Thoracic aorta (tissue), 2 donors: ENCODE measurements at places on chromosomes 12 and 14. TPM values are rescaled to one million over a fixed set of nuclear protein-coding genes. Genes with fewer than 3 reads are reported as not detected.

DNA sequence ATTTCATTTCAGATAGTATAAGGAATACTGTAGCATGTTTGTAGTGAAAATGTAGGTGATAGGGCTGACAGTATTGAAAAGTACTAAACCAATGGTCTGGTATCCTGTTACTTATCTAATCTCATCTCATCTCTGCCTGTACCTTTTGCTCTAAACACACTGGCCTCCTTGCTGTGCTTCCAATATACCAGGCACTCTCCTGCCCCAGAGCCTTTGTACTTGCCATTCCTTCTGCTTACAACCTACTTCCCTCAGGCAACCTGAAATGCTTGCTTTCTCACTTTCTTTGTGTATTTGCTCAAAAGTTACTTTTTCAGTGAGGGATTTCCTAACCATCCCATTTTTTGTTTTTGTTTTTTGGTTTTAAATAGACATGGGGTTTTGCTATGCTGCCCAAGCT lies 101.9 kb downstream of the PAPLN start:
- no peak for DNase-seq

DNA sequence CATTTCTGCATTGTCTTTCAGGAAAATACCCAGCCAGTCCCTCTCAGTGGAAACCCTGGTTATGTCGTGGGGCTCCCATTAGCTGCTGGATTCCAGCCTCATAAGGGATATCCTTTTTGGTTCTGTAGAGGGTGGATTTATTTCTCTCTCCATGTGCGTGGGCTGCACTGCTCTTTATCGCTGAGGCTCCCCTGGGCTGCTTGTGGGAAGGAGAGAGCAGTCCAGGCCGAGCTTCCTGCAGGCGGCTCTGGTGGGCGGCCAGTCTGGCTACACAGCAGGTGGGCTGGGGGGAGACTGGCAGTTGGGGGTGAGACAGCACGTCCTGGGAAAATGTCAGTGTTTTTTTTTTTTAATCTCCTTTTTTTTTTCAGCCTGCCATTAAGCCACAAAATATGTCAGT lies 27.6 kb downstream of the TCTN1 start:
- no peak for DNase-seq

DNA sequence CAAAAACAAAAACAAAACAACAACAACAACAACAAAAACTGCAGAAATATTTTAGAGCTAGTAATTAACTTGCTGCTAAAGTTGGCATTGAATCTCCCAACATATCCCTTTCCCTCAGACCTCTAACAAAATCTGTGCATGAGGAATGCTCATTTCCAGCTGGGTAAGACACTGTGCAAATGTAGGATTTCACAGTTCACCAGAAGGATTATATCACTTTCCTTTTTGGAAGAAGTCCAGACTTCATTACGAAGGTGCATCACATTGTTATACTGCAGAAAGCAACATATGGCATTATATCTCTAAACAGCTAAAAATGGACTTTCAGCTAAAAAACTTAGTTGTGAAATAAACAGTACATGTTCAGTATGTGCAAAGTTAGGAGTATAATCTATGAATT lies 341.8 kb downstream of the FSCB start:
- no peak for DNase-seq

GRCh38 chr14:57392830-57393229 lies 2.4 kb downstream of the NAA30 start:
- no peak for DNase-seq

DNA sequence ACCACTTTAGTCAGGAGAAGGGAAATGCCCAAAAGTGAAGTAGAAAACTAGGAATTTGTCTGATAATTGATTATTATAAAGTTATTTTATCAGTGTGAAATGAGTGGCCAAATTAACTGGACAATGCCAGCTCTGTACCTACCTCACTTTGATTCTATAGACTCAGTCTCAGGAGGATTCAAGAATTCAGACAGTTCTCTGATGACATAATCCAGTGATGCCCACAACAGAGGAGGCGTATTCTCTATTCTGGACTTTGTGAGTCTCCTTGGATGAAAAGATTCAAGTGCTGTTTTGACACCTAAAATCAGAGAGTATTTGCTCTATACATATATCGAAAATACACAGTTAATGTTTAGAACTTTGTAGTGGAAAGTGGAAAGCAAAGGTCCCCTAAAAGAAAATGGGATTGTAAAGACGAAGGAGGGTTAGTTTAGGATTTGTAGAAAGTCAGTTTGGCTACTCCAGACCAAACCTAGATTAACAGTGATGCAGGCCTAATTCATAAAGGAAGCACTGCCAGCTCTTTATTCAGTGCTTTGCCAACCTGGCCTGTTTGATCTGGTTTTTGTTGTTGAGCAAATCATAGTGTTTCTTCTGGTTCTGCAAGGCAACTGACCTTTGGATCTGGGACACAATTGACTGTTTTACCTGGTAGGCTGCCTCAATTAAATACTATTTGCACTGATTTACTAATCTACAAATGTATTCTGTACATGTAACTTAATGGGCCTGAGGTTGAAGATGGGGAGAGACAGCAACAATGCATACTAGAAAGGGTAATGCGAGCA lies 67.4 kb downstream of the DAD1 start:
- no peak for DNase-seq

DNA sequence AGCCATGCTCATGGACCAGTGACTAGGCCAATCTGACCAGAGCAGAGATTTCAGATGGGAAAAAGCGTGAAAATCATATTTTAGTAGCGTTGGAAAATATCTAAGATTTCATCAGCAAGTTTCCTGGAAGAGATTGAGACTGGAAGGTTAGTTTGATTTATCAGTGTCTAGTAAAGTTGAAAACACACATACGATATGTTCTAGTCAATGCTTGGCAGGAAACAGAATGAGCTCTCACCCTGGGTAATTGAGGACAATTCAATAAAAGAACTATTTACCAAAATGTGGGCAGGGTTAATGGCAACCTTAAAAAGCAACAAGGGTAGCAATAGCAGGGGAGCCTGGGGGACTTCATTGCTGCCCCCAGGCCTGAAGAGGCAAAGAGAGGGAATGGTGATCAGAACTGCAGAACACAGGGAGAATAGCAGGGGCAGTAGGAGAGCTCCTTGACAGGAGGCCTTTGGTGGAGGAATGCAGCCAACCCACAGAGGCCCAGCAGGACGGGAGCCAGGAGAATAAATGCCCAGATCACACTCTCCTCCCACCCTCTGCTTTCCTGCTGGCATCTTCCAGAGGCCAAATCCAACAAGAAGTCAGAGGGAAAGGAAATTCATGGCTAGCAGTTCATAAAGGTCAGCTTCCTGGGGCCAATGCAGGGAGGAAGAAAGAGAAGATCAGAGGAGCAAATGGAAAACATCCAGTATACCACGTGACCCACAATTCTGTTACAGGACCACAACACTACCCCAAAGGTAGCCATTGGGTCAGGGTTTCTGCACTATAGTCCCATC lies 27.6 kb upstream of the LRP6 start:
- no peak for DNase-seq

DNA sequence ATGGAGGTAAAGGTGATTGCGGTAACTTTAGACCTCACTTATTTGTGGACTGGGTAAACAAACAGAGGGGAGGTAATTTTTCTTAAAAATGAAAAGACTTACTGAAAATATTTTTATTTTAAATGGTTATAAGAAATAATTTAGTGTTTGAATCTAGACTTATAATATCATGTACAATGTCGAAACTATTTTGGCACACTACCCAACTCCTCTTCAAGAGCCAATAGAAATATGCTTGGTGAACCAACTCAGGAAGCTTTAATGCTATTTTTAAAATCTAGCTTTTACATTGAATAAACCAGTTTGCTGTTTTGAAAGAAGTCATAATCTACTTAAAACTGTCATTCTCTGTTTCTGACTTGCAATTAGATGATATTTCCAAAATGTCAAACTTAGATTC lies 175.8 kb upstream of the NPAS3 start:
- DNase-seq = no peak

DNA sequence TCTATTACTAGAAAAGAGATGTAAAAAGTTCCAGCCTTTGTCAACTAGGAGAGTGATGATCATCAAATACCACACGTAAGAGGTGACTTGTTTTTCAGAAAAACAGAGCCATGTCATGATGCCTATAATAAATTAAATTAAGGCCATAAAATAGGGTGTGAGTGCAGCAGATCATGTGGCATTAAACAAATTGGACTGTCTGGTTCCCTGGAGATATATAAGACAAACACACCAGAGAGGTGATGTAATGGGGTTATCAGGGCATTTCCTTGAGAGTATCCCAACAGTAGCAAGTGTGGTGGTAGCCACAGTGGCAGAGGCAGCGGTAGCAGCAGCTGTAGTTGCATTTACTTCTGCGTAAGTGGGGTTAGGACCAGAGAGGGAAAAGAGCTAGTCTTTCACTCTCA lies 14.6 kb upstream of the GALNT6 start:
- DNase-seq = no peak

DNA sequence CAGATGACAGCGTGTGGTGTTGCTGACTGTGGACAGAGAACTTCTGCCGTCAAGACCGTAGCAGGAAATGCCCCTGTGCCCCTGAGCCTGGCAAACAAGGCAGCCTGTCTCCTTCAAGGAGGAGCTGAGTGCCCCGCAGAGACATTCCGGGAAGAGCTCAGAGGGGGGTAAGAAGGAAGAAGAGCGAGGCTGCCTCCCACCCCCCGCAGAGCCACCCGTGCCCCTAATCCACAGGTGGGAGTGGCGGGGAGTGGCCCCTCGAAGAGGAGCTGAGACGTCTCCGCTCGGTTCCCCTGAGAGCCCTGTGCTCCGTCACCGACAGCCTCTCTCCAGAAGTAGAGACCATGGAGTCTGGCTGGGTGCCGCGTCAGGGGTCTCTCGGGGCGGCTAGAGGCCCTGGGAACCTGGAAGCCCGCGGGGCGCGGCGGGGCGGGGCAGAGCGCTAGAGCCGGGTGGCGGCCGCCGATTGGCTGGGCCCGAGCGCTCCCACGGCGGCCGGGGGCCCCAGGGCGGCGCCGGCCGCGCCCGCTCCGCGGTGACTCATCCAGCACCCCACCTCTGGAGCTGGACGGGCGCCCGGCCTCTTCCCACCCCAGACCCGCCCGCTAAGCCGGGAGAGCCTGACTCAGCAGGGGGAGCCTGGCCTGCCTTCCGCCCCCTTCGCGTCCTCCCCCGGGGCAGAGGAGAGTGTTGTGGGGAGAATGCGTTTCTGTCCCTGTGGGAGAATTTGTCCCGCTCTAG lies 25.2 kb upstream of the KRT78 start:
- DNase-seq = peak; percentile 71

- DNase-seq = no peak
Measured at GRCh38 chr14:100067971-100068959, 3.0 kb downstream of the EVL start.

DNA sequence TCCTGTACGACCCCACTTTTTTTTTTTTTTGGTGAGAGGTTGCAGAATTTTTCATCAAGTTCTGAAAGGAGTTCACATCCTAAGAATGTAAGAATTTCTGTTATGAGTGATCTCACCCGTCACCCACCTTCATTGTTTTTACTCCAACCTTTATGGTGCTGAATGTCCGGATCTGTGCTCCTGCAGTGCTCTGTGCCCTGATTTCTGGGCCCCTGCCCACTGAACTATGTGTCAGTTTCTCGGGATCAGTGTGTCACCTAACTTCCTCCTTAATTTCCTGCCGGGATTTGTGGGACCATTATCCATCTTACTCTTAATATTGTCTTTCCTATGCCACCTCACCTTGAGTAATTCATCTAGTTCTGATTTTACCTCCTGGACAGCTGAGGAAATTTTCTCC lies 11.6 kb downstream of the RASSF8 start:
- DNase-seq = no peak

DNA sequence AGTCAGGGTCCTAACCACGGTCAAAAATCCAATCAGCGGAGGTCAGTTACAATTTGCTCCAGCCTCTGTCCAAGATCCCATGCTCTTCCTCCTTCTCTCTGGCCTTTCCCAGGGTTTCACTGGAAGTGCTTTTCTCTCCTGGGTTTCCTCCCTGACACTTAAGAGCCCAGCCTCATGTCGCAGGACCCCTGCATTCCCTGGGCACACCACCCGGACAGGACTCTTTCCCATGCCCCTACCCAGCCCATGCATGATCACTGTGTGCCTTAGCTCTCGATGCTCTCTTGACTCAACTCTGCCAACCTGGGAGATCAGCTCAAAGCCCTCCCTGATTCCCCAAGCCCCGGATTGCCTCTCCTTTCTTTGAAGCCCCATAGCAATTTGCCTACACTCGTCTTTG lies 15.5 kb upstream of the TAC3 start:
- DNase-seq = no peak

DNA sequence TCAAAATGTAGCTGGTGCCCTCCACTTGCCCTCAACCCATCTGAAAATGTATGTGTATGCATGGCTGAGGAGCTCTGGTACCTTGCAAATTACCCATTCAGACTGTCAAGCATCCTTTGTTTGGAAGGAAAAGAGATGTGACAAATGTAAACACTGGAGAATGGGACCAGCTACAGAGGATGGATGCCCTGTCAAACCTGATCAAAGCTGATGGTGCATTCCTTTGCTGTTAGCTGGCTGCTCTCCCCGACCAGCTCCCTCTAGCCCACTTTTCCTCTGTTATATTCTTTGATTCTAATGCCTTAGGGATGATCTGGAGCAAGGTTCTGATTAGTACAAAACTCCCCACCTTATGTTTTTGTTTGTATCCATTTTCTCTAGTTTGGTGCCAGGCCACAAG lies 310.3 kb downstream of the C12orf75 start:
- no peak for DNase-seq

DNA sequence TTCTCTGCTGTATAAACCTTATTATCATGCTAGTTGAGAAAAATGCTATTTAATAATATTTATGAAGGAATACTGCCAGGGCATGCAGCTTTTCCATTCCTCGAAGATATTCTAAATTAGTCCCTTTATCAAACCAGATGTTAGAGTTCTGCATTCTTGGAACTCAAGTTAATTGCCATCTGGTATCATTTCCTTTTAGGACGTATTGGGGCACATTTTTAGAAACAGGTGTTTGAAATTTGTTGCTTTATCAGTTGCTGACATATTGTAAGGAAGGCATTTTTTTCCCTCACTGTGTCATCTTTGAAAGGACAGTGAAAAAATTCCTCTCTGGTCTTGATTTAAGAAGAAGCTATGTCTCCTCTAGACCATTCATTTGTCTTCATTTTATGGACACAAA lies 471.2 kb upstream of the PRICKLE1 start:
- DNase-seq = no peak

DNA sequence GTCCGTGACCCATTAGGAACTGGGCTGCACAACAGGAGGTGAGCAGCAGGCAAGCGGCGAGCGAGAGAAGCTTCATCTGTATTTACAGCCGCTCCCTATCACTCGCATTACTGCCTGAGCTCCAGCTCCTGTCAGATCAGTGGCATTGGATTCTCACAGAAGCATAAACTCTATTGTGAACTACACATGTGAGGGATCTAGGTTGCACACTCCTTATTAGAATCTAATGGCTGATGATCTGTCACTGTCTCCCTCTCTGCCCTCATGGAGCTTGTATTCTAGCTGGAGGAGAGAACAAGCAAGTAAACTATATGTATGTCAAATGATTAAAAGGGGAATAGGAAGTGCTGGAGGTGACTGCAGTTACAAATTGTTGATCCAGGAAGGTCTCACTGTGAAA lies 479.1 kb downstream of the EGLN3 start:
- no peak for DNase-seq

- no peak for DNase-seq
Measured at GRCh38 chr12:115511986-115512711, 765.3 kb downstream of the MED13L start.

GRCh38 chr14:51093371-51094281 lies 1.3 kb downstream of the TRIM9 start:
- DNase-seq = no peak

OR10G3 gene
- not detected for total RNA-seq

OTOGL gene
- 0.14 TPM for total RNA-seq

MLH3 gene
- 17.9 TPM for total RNA-seq

CCDC63 gene
- total RNA-seq = not detected

SLC5A8 gene
- total RNA-seq = not detected

C14orf39 gene
- not detected for total RNA-seq

ARMH4 gene
- total RNA-seq = 10.0 TPM

TSHR gene
- total RNA-seq = 0.63 TPM

SDR9C7 gene
- 0.27 TPM for total RNA-seq

FOXM1 gene
- 2.2 TPM for total RNA-seq
